ENCODE measurements at places on chromosomes 16 and 17.

DNA sequence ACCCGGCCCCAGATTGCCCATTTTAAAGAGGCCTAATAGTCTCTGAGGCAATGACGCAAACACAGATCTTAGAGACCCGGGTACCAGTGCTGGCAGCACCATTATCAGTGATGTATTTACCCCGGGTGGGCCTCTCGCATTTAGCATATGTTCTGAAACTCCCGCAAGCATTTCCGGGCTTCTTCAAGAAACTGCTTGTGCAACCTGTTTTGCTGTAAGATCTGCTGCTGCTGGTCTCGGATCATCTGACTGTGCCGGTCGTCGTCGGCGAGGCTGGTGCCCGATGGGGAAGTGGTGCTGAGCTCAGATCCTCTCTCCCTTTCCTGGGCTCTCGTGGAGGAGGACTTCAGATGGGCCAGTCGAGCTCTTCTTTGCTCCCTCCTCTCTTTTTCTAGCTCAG lies 12.5 kb downstream of the CEP295NL start:
- no peaks in the 10 kb centered on the region for H3K27me3 ChIP-seq
- no peak for DNase-seq
- peaks cover 28% of the 10 kb centered on the region for H3K4me1 ChIP-seq
- no peaks in the 10 kb centered on the region for H3K36me3 ChIP-seq

DNA sequence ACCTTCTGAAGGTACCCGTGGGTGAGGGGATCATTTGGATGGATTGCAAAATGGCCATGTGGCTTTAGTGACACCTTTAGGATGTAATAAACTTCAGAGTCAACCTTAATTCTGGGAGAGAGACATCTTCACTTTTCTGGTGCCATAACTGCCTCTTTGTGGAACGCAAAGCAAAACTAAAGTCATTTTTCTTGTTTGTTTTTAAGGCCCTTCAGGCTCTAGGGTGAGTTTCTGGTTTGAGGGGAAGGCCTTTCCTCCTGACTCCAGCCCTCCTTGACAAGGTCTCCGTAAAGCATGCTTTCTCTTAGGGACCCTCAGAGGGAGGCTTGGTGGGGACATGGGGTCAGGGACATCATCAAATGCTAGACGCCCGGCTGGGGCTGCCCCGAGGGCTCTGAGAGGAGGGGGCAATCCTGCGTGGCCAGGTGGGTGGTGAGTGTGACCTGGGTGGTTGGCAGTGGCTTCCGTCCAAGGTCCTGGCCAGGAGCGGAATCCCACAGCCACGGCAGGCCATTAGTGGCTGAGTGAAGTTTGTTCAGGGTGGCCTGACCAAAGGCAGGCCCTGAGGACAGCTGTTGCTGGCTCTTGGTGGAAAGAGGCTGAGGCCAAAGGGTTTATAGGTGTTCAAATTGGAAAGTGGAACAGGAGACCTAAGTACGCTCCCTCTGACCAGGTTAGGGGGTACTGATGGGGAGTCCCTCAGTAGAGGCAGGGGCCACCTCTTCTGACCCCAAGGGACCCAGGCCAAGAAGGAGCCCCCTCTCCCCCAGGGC lies 112.2 kb downstream of the METRNL start:
- no peak overlapping the region for H3K4me3 ChIP-seq
- no peaks in the 10 kb centered on the region for H3K27me3 ChIP-seq
- H3K36me3 ChIP-seq, result no peaks in the 10 kb centered on the region
- DNase-seq, result no peak
- H3K4me1 ChIP-seq, result no peaks in the 10 kb centered on the region
- no peak overlapping the region for H3K27ac ChIP-seq

DNA sequence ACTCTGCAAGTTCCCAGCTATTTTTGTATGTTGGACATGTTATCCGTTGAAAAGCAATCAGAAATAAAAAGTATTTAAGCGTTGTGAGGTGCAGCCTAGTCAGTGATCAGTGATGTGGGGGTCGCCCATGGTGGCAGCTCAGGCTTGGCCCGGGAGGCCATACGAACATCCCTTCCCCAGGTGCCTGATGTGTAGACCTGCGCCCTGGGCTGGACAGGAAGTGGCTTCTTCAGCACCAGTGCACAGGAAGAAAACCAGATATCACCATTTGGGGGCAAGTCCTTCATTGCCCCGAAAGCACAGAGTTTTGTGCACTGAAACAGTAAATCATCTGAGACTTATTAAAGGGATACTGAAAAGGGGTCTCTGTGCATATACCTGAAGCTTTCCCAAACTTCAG lies 98.9 kb downstream of the SOCS1 start:
- no peaks in the 10 kb centered on the region for H3K27me3 ChIP-seq
- H3K4me3 ChIP-seq, result no peak overlapping the region
- H3K36me3 ChIP-seq, result no peaks in the 10 kb centered on the region
- no peak for DNase-seq
- H3K27ac ChIP-seq, result no peak overlapping the region

- no peak overlapping the region for H3K4me3 ChIP-seq
- no peaks in the 10 kb centered on the region for H3K36me3 ChIP-seq
- no peaks in the 10 kb centered on the region for H3K27me3 ChIP-seq
- no peak overlapping the region for H3K27ac ChIP-seq
- H3K4me1 ChIP-seq, result no peaks in the 10 kb centered on the region
These were observed 57.9 kb upstream of the CACNG4 start for GRCh38 chr17:66906321-66907278.

- peaks cover 6% of the 10 kb centered on the region for H3K4me1 ChIP-seq
- H3K36me3 ChIP-seq, result no peaks in the 10 kb centered on the region
- H3K27me3 ChIP-seq, result no peaks in the 10 kb centered on the region
- DNase-seq, result no peak
- no peak overlapping the region for H3K27ac ChIP-seq
These were observed 63.6 kb upstream of the TBX2 start for GRCh38 chr17:61335845-61336655.

GRCh38 chr17:74252211-74252610 lies 21.8 kb upstream of the DNAI2 start:
- H3K27ac ChIP-seq, result no peak overlapping the region
- DNase-seq, result no peak
- no peaks in the 10 kb centered on the region for H3K27me3 ChIP-seq
- H3K36me3 ChIP-seq, result peaks cover 2% of the 10 kb centered on the region
- no peak overlapping the region for H3K4me3 ChIP-seq
- peaks cover 8% of the 10 kb centered on the region for H3K4me1 ChIP-seq

DNA sequence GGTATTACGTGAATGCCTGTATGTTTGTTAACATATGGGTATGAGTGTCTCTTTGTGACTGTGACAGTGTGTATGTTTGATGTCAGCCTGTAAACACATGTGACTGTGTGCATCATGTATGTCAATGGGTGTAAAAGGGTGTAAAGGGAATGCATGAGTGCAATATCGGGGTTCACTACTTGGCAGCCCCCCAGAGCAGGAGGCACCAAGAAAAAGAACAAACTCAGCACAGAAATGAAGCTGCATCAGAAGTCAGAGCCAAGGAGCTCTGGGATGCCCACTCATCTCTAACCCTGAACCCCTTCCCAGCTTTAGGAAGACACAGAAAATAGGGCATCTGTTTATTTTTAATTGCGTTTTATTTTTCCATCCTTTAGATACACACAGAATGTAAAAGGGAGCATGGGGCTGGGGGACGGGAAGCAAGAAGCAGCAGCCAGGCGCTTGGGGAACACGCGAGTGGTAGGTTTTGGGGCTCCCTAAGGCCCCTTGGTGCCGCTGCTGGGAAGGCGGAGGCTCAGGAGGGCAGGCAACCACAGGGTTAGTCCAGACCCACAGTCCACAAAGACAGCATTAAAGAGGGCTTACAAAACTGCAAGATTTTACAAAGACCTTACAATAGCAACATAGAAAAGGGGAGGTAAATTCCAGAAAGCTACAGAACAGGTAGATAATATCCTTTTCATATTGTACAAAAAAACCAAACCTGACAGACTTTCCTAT lies 2.3 kb upstream of the HOXB6 start:
- H3K36me3 ChIP-seq, result no peaks in the 10 kb centered on the region
- H3K27me3 ChIP-seq, result peaks cover 97% of the 10 kb centered on the region
- H3K27ac ChIP-seq, result no peak overlapping the region
- no peak overlapping the region for H3K4me3 ChIP-seq
- no peaks in the 10 kb centered on the region for H3K4me1 ChIP-seq

DNA sequence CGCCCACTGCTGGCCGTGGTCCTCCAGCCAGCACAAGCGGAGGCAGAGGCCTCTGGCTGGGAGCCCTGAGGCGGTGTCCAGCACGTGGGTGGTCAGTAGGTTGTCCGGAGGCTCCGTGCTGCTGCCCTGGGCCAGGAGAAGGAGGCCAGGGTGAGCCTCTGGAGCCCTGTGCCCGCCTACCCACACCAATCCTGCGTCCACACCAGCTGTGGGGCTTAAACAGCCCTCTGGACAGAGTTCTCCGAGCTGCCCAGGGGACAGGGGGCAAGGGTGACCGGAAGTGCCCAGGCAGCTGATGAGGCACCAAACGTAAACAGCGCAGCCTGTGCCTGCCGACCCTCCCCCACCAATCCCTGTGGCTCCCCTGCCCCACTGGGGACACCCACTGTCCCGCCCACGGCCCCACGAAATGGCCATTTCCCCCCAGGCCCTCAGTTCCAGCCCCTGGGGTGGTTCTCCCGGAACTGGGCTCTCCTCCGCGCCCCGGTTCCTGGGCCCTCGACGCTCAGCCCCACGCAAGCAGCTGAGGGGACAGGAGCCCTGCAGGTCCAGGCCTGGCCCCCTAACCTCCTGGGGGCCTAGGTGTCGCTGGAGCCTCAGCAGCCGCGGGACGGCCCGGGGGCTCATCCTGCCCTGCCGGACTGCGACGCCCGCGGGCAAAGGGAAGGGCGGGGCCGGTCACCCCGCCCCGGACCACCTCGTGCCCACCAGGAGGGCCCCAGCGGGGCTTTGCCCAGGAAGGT lies 27.9 kb upstream of the DBNDD1 start:
- DNase-seq, result no peak
- H3K27ac ChIP-seq, result no peak overlapping the region
- H3K27me3 ChIP-seq, result no peaks in the 10 kb centered on the region
- H3K4me3 ChIP-seq, result no peak overlapping the region
- peaks cover 5% of the 10 kb centered on the region for H3K4me1 ChIP-seq
- no peaks in the 10 kb centered on the region for H3K36me3 ChIP-seq

- H3K27ac ChIP-seq, result no peak overlapping the region
- peaks cover 6% of the 10 kb centered on the region for H3K36me3 ChIP-seq
These were observed 45.2 kb downstream of the MAP1LC3B start for GRCh38 chr16:87437327-87437726.

- no peak for DNase-seq
- H3K27ac ChIP-seq, result no peak overlapping the region
- H3K27me3 ChIP-seq, result peaks cover 7% of the 10 kb centered on the region
- H3K4me1 ChIP-seq, result peaks cover 38% of the 10 kb centered on the region
These were observed 14.7 kb upstream of the WNT3 start for GRCh38 chr17:46832945-46833839.

DNA sequence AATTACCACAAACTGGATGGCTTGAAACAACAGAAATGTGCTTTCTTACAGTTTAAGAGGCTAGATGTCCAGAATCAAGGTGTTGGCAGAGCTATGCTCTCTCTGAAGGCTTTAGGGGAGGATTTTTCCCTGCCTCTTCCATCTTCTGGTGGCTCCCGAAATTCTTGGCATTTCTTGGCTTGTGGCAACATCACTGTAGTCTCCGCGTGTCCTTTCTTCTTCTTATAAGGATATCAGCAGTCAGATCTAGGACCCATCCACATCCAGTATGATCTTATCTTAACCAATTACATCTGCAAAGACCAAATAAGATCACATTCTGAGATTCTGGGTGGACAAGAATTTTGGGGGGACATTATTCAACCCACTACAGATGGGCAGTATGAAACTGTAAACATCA lies 119.2 kb upstream of the PMFBP1 start:
- no peaks in the 10 kb centered on the region for H3K36me3 ChIP-seq
- no peak overlapping the region for H3K4me3 ChIP-seq
- no peaks in the 10 kb centered on the region for H3K27me3 ChIP-seq
- no peaks in the 10 kb centered on the region for H3K4me1 ChIP-seq
- no peak overlapping the region for H3K27ac ChIP-seq
- DNase-seq, result no peak

DNA sequence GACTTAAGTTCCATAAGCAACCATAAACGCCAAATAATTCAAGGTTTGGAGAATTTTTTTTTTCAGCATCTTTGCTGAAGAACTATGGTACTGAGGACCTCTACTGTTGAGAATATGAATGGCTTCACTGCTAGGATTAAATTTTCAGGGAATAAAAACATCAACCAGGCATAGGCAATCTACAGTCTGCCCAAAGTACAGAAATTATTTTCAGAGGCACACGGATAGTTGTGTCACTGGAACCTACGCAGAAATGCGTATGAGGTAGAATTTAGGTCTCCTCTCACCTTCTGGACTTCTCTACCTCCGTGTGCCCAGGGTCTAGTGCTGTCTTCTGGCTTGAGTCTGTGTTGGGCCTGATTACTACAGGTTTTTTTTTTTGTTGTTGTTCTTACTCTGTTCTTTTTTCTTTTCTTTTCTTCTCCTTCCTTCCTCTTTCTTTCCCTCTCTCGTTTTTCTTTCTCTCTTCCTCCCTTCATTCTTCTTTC lies 39.7 kb downstream of the NACA2 start:
- H3K27me3 ChIP-seq, result peaks cover 5% of the 10 kb centered on the region
- H3K27ac ChIP-seq, result no peak overlapping the region
- no peak overlapping the region for H3K4me3 ChIP-seq
- H3K36me3 ChIP-seq, result no peaks in the 10 kb centered on the region
- H3K4me1 ChIP-seq, result no peaks in the 10 kb centered on the region
- DNase-seq, result peak; percentile 3

DNA sequence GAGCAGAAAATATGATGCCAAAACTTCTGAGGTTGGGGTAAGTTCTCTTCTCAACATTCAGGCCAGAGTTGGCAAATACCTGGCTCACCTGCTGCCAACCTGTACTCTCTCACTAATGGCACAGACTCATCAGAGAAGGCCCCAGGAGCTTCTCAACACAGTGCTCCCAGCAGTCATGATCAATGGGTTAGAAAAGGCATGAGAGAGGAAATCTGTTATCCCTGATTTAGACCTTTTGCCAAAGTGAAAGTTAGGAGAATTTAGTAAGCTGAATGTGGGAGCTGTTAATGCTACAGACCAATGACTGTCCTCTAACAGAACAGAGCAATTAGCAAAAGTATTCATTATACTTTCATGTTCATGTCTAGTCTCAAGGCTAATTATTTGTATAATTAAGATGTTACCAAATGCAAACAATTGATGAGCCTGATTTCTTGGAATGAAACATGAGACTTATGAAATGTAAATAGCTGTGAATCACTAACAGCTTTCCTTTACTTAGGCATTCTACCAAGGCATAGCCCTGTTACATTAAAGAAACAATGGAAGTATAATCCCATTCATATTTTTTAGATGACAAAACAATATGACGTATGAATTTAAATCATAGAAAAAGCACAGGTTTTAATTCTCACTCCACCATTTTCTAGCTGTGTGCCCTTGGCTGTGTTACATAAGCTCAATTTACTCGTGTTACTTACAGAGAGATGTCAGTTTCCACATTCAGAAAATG lies 68.7 kb upstream of the MARCHF10 start:
- no peak for DNase-seq
- peaks cover 11% of the 10 kb centered on the region for H3K4me1 ChIP-seq
- H3K36me3 ChIP-seq, result no peaks in the 10 kb centered on the region
- no peak overlapping the region for H3K4me3 ChIP-seq
- no peaks in the 10 kb centered on the region for H3K27me3 ChIP-seq

- H3K27me3 ChIP-seq, result no peaks in the 10 kb centered on the region
- no peak overlapping the region for H3K27ac ChIP-seq
- no peak overlapping the region for H3K4me3 ChIP-seq
- H3K36me3 ChIP-seq, result no peaks in the 10 kb centered on the region
- no peak for DNase-seq
These were observed 47.4 kb upstream of the FOXJ1 start for GRCh38 chr17:76188213-76189016.

Data from neuronal stem cell (in vitro differentiated cells).